ENCODE measurements at places on chromosomes 1 and 21. TPM values are rescaled to one million over a fixed set of nuclear protein-coding genes. Genes with fewer than 3 reads are reported as not detected.
A peak's percentile ranks its signal among the peaks of the same experiment; 100 is the strongest.

- no peak overlapping the region for H3K4me3 ChIP-seq
- H3K27ac ChIP-seq = no peak overlapping the region
- no peak for DNase-seq
Measured at GRCh38 chr21:46304955-46305354, 18.7 kb downstream of the C21orf58 start.

GRCh38 chr1:31064718-31065309, 703 bp downstream of the PUM1 start:
- DNase-seq = no peak
- peaks cover 6% of the 10 kb centered on the region for H3K36me3 ChIP-seq
- H3K27me3 ChIP-seq = no peaks in the 10 kb centered on the region
- H3K4me1 ChIP-seq = peaks cover 33% of the 10 kb centered on the region
- peak overlapping the region; percentile 100 for H3K27ac ChIP-seq

The OR4F29 gene
- total RNA-seq = not detected

The AGO4 gene
- total RNA-seq = 10.9 TPM

DNA sequence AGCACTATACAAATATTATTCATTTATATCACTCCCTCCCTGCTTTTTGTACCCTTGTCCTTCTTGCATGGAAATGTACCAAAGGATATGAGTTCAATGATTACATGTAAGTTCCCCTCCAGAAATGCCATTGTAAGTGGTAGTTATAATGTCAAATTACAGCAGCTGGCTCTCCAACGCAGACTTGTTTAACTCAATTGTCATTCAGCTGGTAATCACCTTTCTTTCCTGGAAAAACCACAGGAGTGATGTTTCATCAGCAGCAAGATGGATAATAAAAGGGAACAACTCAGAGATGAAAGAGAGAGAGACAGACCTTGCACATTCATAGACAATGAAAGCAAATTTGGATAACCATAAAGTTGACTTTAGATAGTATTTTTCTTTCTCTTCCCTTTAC, 578.6 kb upstream of the PBX1 start:
- H3K4me1 ChIP-seq = no peaks in the 10 kb centered on the region
- no peaks in the 10 kb centered on the region for H3K27me3 ChIP-seq
- H3K36me3 ChIP-seq = peaks cover 4% of the 10 kb centered on the region
- DNase-seq = no peak

GRCh38 chr1:4693331-4693730, 38.9 kb downstream of the AJAP1 start:
- H3K4me1 ChIP-seq = no peaks in the 10 kb centered on the region
- no peaks in the 10 kb centered on the region for H3K36me3 ChIP-seq
- no peak for DNase-seq

The OR6K2 gene
- total RNA-seq = not detected

GRCh38 chr1:158140764-158141192, 39.9 kb upstream of the CD1D start:
- peaks cover under 1% of the 10 kb centered on the region for H3K4me1 ChIP-seq
- DNase-seq = no peak
- no peak overlapping the region for H3K27ac ChIP-seq
- no peaks in the 10 kb centered on the region for H3K27me3 ChIP-seq

- no peak for DNase-seq
- no peaks in the 10 kb centered on the region for H3K36me3 ChIP-seq
- no peak overlapping the region for H3K4me3 ChIP-seq
- peaks cover 3% of the 10 kb centered on the region for H3K27me3 ChIP-seq
- no peak overlapping the region for H3K27ac ChIP-seq
Measured at GRCh38 chr1:218529646-218530300, 184.6 kb downstream of the TGFB2 start.

The KCNE2 gene
- 0.48 TPM for total RNA-seq

DNA sequence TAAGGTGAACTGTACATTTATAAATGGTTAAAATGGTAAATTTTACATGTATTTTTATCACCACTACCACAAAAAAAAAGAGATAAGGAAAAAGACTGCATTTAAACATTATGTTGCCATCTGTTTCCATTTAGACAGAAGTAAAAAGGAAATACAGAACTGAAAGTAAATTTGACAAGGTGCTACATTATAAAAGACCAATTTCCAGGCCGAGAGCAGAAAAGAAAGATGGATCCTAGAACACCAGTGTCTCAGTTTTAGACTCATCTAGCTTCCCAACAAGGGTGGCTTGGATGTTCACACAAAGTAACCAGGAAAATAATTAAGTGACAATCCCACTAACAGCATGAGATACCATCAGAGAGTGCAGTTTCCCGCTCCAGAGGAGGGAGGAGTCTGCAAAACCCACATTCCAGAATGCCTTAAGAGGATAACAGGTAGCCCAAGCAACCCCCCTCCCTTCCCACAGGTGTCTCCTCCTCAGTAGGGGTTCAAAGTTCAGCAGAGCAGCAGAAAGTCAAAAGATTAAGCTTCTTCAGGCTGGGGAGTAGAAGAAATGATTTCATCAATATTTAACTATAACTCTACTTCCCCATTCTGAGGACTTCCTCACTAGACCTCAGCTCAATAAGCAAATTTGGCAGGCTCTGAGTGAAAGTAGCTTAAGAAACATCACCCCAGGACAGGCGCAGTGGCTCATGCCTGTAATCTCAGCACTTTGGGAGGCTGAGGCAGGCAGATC, 11.8 kb downstream of the TPM3 start:
- no peaks in the 10 kb centered on the region for H3K27me3 ChIP-seq
- H3K27ac ChIP-seq = peak overlapping the region; percentile 91

GRCh38 chr1:193537266-193538002, 351.0 kb upstream of the B3GALT2 start:
- no peaks in the 10 kb centered on the region for H3K27me3 ChIP-seq
- peak overlapping the region; percentile 83 for H3K27ac ChIP-seq
- peak overlapping the region; percentile 58 for H3K4me3 ChIP-seq

The LAMC2 gene
- 1.2 TPM for total RNA-seq

The BARHL2 gene
- total RNA-seq = not detected

The DCDC2B gene
- not detected for total RNA-seq

The SLFNL1 gene
- 0.53 TPM for total RNA-seq

The CRYAA gene
- not detected for total RNA-seq

- H3K4me1 ChIP-seq = no peaks in the 10 kb centered on the region
- H3K27me3 ChIP-seq = peaks cover 44% of the 10 kb centered on the region
- no peak overlapping the region for H3K27ac ChIP-seq
- H3K4me3 ChIP-seq = no peak overlapping the region
- no peaks in the 10 kb centered on the region for H3K36me3 ChIP-seq
Measured at GRCh38 chr1:37622131-37622530, 12.6 kb downstream of the RSPO1 start.

DNA sequence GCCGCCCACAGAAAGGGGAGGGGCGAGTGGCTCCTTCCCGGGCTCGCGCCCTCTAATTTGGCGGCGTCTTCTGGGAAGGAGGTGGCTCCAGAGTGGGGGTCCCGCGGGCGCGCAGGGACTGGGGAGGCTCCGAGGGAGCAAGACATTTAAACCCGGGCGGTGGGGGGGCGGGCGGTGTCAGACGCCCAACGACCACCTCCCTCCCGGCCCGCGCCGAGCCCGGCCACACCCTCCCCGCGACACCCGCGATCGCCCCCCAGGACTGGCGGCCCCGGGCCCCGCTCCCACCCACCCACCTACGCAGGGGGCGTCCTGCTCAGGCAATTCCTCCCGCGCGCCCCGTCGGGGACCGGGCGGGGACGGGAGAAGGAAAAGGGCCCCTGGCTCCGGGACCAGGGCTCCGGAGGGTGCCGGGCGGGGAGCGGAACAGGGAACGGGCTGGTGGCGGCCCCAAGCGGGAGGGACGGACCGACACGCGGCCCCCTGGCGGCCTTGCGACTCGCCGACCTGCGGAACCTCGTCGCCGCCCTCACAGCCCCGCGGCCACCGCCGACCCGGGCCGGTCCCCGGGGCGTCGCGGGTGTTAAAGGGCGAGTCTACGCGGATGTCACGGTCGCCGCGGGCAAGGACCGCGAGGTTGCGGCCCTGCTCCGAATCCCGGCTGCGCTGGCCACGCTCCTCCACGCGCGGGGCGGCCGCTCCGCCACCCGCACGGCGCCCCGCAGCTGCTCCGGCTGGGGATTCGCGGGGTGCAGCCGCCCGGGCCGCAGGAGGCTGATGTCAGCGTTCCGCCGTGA, 94.0 kb upstream of the FMN2 start:
- DNase-seq = peak; percentile 24
- H3K36me3 ChIP-seq = no peaks in the 10 kb centered on the region
- no peaks in the 10 kb centered on the region for H3K4me1 ChIP-seq
- peak overlapping the region; percentile 70 for H3K4me3 ChIP-seq

The F13B gene
- total RNA-seq = not detected

DNA sequence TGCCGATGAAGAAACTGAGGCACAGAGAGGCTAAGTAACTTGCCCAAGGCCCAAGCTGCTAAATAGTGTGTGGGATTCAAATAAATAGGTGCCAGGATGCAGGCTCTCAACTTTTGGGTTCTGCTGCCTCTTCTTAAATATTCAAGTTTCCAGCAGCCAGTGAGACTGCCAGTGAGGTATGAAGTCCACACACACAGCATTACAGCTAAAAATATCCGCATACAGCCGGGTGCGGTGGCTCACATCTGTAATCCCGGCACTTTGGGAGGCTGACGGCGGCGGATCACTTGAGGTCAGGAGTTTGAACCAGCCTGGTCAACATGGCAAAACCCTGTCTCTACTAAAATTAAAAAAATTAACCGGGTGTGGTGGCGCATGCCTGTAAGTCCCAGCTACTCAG, 78.4 kb upstream of the DIRAS3 start:
- no peak overlapping the region for H3K27ac ChIP-seq
- H3K4me1 ChIP-seq = no peaks in the 10 kb centered on the region
- H3K27me3 ChIP-seq = no peaks in the 10 kb centered on the region
- DNase-seq = no peak

DNA sequence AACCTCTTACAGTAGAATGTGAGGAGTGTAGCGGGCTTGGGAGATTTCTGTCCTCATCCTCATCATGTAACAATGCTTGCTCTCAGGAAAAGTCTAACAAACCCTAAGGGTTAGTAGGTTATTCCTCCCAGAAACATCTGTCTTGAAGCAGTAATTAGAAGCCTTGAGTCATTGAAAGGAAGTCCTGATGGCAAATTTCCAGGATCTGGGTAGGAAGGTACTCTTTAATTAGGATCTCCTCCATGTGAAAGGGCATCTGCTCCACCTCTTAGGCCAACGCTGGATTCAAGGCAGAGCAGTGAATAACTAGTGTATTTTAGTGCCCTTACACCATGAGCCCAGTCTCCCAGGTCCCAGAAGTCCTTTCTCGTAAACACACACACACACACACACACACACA, 106.6 kb upstream of the BARHL2 start:
- no peaks in the 10 kb centered on the region for H3K4me1 ChIP-seq
- no peak for DNase-seq
- H3K36me3 ChIP-seq = no peaks in the 10 kb centered on the region
- H3K27ac ChIP-seq = no peak overlapping the region

GRCh38 chr21:32558106-32558505, 27.2 kb downstream of the TCP10L start:
- no peaks in the 10 kb centered on the region for H3K36me3 ChIP-seq
- DNase-seq = no peak
- H3K27ac ChIP-seq = peak overlapping the region; percentile 52

- H3K36me3 ChIP-seq = no peaks in the 10 kb centered on the region
- no peak overlapping the region for H3K27ac ChIP-seq
- no peaks in the 10 kb centered on the region for H3K4me1 ChIP-seq
- no peak for DNase-seq
Measured at GRCh38 chr1:111826278-111826677, 70.6 kb downstream of the DDX20 start.

GRCh38 chr1:51559064-51559500, 40.0 kb upstream of the EPS15 start:
- H3K27me3 ChIP-seq = no peaks in the 10 kb centered on the region
- H3K36me3 ChIP-seq = no peaks in the 10 kb centered on the region
- H3K4me3 ChIP-seq = peak overlapping the region; percentile 15
- no peak for DNase-seq

DNA sequence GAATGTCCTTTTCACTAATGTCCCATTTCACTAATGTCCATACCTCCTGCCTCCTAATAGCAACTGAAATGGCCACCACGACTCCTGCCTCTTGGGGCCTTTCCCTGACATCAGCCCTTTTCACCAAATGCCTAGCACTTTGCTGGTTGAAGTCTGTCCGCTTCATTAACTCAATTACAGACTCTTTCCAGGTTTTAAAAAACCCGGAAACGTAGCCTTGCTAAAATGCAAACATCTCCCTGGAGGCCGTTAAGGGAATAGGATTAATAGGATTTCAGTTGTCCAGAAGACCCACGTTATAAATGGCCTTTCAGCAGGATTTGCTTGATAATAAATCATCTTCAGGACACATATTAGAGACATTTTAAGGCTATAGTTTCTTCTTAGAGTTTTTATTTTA, 25.7 kb upstream of the ERO1B start:
- H3K27me3 ChIP-seq = no peaks in the 10 kb centered on the region
- H3K36me3 ChIP-seq = no peaks in the 10 kb centered on the region
- DNase-seq = no peak
- peaks cover 6% of the 10 kb centered on the region for H3K4me1 ChIP-seq
- H3K4me3 ChIP-seq = no peak overlapping the region
